ENCODE measurements at places on chromosomes 11 and 22. TPM values are rescaled to one million over a fixed set of nuclear protein-coding genes. Genes with fewer than 3 reads are reported as not detected.

DNA sequence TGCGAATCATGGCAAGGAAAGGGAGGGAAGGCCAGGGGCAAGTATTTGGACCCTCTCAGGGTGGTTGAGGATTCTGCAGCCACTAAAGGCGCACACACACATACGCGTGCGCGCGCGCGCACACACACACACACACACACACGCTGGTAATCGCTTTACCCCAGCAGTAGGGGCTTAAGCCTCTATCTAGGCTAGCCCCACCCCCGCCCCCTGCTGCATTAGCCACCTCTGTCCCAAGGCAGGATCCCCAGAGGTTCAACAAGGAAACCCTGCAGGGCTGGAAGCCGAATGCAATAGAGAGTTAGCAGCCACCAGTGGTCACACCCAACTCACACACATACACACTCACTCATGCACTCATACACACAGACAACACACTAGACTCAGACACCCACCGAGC, 28.6 kb upstream of the ELFN2 start:
- DNase-seq = no peak

- peak; percentile 67 for DNase-seq
Measured at GRCh38 chr22:24521791-24522245, 26.7 kb downstream of the UPB1 start.

GRCh38 chr11:83127310-83127637, 29.7 kb upstream of the PCF11 start:
- DNase-seq = no peak

- no peak for DNase-seq
Measured at GRCh38 chr11:86274503-86274902, 27.5 kb upstream of the HIKESHI start.

DNA sequence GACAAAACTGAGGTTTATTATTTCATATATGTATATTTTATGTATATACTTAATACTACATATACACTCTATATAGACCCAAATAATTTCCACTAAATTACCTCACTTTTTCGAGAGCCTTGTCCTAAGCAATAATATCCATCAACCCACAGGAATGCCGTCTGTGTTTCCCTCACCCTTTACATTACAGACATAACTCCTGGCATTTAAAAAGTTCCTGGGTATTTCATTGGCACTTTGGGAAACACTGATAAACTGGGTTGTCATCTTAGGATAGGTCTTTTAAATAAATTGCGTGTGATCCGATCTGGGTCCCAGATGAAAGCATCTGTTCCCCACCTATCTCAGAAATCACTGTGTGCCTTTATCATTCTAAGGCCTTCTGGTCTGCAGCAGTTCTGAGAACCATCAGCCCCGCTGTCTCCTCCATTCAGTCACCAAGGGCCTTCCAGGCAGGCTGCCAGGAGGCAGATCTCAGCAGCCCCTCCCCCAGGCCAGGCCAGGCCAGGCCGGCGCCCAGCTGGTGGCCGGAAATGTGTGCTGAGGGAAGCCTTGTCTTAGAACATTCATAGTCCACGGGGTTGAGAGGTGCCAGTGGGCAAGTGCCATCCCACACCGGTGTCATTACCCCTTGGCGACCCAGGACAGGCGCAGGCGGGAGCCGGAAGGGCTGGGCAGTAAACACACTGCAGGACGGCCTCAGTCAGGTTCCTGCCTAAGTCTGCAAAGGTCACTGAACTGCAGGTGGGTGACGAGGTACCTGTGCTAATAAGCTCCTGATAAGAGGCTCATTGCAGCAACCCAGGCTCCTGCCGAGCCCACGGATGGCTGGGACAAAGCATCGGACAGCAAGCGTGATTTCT, 3.3 kb downstream of the FGF19 start:
- no peak for DNase-seq

The PIWIL4 gene
- 1.1 TPM for total RNA-seq

The INS gene
- not detected for total RNA-seq

All from glomerular endothelial cell (primary cell).